ENCODE measurements at places on chromosomes 12 and 14.
A peak's percentile ranks its signal among the peaks of the same experiment; 100 is the strongest.

- DNase-seq, result peak; percentile 62
These were observed at the start of gene KIF5A for GRCh38 chr12:57549909-57550640. TSS of gene KIF5A (plus strand) at chr12:57550044. CDS start at chr12:57550272, 228 bp downstream.

GRCh38 chr12:68532204-68532886 lies 78.4 kb upstream of the RAP1B start:
- DNase-seq, result no peak

DNA sequence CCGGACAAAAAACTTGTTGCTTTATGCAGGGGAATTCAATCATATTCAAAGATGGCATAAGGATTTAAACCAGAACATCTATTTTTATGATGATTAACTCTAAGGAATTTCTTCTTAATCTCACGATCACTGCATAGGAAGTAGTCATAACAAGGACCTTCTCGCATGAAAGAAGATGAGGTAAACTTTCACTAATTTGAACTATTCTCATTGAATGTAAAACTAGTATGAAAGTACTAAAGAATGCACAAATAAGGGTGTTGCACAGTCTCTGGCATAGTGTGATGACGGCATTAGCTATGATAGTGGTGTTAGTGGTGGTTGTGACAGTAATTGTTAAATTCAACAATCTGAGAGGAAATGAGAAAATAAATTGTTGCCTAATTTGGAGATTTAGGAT lies 280.0 kb downstream of the SLC6A15 start:
- no peak for DNase-seq

DNA sequence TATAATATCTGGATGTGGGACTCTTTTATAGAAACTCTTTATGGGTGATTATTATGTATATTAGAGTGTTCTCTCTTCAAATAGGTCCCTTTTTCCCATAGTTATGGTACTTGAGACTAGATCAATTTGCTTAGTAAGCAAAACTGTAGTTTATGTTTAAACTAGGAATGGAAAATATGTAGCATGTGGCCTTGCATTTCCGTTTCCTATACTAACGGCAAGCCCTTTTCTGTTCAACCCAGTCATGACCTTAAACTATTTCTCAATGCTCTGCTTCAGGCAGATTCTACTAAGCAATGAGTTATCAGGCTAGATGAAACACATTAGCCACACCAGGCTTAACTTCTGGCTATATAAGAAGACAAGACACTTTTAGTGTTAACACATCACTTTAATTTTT lies 84.6 kb downstream of the OTOGL start:
- DNase-seq, result no peak

GRCh38 chr14:81889529-81889928 lies 355.9 kb upstream of the SEL1L start:
- DNase-seq, result no peak

DNA sequence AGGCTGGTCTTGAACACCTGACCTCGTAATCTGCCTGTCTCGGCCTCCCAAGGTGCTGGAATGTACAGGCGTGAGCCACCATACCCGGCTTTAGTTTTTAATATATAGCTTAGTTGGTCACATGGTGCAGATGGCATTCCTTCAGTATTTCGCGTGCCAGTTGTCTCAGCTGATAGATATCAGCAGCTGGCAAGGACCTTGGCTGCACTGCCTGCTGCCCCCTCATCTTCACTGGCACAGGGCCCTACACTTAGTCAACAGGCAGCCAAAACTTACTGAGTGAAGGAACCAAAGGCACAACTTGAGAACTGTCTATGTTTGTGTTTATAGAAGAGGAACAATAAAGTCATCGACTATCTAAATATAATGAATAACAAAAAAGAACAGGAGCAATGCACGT lies 31.0 kb downstream of the EID3 start:
- no peak for DNase-seq

DNA sequence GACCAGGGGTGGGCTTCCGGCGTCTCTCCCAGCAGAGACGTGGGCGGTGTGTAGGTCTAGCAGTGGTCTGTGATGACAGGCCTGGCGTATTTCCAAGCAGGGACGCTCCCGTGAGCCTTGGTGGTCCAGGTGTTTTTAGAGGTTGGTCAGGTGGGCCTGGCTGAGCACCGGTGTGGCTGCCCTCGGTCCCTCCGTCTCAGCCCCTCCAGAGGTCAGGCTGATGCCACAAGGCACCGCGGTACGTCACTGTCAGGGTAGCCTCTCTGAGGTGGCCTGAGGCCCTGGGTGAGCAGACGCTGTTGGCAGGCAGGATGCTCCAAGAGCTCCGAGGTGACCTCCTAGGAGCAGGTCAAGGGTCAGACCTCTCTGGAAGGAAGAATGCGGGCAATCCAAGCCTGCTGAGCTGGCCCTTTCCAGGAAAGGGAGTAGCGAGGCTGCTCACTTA lies 13.6 kb downstream of the MTA1 start:
- no peak for DNase-seq

DNA sequence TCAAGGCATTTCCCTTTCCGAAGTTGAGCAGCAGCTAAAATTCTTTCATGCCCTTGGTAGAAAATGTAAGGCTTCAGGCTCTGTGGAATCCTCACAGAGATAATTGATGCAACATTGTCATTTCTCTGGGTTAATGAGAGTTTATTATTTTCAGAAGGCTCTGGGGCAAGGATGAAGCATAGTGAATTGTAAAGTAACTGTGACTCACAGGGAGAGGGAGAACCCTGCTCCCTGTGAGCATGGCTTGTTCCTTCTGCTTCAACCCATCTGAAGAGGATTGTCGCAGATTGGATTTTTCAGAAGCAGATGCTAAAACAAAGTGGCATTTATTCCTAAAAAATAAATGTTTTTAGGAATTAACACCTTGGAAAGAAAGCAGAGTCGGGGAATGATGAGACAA lies 41.2 kb downstream of the APOBEC1 start:
- no peak for DNase-seq

- peak; percentile 93 for DNase-seq
These were observed 29.0 kb downstream of the CHGA start for GRCh38 chr14:92951912-92952471.

DNA sequence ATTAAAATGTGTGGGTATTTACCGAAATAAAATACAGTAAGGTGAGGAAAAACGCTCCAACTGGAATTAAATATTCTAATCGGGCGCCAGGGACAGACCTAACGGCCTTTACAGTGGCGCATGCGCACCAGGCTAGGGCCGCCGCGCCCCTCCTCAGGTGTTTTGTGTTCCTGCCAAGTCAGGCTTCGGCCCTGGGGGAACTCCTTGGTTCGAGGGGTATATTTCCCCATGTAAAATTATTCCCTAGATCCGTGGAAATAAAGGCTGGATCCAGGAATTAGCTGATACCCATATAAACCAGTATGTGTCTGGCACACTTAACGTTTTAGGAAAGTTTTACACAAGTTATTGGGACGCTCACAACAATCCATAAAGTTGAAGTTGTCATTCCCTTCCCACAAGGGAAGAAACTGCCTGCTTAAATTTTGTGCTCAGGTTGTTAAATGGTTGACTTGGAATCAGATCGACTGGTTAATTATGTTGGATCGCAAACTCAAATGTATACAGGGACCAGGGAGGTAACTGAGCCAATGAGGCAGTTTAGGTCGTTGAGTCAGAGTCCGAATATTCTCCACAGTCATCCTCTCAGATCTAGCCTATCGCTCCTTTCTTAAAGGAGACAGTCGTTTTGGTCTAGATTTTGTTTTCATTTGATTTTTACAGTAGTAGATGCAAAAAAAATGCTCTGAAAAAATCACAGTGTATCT lies 621 bp upstream of the ANAPC7 start:
- peak; percentile 88 for DNase-seq

DNA sequence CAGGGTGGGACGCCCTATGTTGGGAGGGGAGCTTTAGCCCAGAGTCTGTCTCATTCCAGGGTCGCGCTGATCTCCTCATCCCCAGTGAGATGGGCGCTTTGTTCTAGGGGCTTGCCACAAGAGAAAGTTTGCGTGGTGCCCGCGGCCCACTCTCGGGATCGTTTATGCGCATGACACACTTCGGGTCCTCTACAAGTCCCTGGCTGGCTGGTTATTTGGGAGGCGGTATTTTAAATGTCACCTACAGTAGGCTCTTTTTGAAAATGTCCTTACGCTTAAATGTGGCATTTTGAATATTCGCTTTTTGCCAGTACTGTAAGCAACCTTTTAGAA lies 541 bp downstream of the GOLT1B start:
- DNase-seq, result peak; percentile 64

DNA sequence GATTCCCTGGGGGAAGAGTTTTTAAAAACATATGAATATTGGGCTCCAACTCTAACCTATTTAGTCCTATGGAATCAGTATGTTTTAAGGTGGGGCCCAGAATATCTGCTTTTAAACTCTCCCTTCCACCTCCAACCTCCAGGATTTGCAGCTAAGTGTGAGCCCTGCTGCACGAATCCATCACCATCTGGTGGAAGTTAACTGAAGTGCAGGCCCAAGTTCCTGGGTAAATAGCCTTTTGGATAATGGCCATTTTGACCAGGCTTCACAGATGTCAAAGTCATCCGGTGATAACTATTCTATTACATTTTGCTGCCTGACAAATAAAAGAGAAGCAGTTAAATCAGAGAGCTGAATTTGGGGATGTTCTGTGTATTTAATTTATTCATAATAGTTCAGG lies 58.1 kb upstream of the RMST start:
- DNase-seq, result no peak

DNA sequence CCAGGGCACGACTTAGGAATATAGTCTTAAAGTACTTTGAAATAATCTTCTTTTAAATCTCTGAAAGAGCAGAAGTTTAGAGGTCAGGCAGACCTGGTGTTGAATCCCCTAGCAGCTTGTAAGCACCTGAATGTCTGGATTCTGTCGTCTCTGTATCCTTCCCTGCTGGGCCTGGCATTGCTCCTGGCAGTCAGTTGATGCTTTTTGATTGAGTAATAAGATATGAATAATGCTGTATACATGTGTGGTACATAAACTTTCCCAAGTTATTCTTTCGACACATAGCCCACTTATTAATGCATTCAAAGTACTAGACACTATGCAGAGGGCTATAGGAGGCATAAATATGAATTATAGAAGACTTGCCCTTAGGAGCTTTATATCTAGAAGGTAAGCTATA lies 31.4 kb downstream of the EVL start:
- DNase-seq, result no peak

GRCh38 chr14:95256776-95257060 lies 63.0 kb downstream of the CLMN start:
- DNase-seq, result no peak

DNA sequence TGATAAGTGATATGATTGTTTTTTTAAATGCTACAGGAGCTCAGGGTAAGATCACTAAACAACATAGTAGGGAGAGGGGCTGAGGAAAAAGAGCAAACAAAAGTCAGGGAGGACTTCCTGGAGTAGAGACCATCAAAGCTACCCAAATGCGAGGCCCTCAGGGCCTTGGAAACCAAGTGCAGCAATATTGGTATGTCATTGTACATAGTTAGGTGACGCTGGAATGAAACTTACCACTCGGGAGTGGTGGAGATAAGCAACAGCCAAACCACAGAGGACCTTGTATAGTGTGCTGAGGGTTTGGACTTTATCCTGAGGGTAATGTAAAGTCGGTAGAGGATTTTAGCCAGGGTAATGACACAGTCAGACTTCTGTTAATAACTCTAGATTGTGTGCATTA lies 13.8 kb downstream of the KITLG start:
- DNase-seq, result no peak

GRCh38 chr12:62435303-62436163 lies 31.1 kb upstream of the MON2 start:
- DNase-seq, result peak; percentile 72

- DNase-seq, result no peak
These were observed 650 bp upstream of the PTGER2 start for GRCh38 chr14:52313462-52313861.

DNA sequence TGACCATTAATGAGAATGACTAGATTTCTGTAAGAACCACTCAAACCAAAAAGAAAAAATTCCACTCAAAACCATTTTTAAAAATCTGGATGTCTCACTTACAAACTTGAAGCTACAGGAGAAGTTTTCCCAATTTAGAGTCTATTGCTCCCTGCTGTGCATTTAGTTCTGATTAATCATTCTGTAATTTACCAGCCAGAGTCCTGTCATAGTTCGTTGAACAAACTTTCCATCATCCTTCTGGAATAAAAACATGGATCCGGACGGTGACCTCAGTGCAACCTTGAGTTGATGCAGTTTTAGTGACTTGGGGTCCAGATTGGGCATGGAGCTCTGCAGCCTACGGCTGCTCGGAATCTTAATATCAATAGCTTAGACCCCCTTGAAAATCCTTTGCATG lies 73.4 kb downstream of the PRMT8 start:
- DNase-seq, result no peak

GRCh38 chr12:52258335-52258901 lies 16.0 kb upstream of the KRT86 start:
- peak; percentile 70 for DNase-seq

GRCh38 chr12:75322464-75322863 lies 7.7 kb downstream of the CAPS2 start:
- DNase-seq, result no peak

- DNase-seq, result no peak
These were observed 450.7 kb downstream of the GALC start for GRCh38 chr14:87542288-87542687.

Measured in right cardiac atrium (tissue), 5 donors.